ENCODE measurements at places on chromosomes 2 and 18.

DNA sequence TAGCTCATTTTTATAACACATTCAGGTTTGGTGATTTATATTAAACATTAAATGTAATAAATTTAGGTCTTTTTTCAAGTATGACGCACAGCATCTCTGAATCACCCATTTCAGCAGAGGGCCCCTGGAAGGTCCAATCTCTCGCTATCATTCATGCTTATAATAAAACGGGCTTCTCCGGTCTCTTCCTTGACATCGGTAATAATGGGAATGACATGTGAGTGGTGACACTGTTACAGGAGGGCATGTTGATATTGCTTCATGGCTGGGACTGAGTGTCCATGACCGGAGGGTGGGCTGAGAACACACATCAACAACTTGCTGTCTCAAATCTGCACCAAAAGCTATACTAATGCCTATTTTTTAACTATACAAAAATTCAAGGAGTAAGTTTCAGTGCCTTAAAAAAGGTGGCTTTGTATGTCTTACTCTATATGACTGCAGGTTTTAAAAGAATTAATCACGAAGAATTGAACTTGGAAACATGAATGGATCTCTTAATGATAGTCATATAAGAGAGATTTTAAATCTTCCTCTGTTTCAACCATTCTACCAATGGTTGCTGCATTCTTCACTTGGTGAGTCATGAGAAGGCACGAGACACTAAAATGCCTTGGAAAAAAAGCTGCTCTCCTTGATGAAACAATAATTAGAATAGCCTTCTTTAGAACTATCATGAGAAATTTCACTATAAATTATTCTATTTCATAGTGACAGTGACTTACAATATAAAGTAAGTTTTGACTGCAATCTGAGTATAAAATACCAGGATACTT lies 101.9 kb upstream of the NRP2 start:
- DNase-seq = no peak

GRCh38 chr2:127254386-127254981 lies 34.4 kb upstream of the CYP27C1 start:
- no peak for DNase-seq

GRCh38 chr2:126117886-126118285 lies 538.1 kb upstream of the GYPC start:
- no peak for DNase-seq

- DNase-seq = no peak
Measured at GRCh38 chr2:42567364-42567763, 1.1 kb upstream of the MTA3 start.

- DNase-seq = no peak
Measured at GRCh38 chr2:199830531-199830930, 20.5 kb downstream of the FTCDNL1 start.

DNA sequence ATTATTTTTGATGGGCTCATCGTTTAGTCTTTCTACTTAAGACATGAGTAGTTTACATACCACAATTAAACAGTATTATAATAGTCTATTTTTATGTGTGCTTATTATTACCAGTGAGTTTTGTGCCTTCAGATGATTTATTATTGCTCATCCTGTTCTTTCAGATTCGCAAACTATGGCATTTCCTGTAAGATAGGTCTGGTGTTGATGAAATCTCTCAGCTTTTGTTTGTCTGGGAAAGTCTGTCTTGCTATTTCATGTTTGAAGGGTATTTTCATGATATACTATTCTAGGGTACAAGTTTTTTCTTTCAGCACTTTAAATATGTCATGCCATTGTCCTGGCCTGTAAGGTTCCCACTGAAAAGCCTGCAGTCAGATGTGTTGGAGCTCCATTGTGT lies 101.3 kb downstream of the DNAH7 start:
- no peak for DNase-seq

DNA sequence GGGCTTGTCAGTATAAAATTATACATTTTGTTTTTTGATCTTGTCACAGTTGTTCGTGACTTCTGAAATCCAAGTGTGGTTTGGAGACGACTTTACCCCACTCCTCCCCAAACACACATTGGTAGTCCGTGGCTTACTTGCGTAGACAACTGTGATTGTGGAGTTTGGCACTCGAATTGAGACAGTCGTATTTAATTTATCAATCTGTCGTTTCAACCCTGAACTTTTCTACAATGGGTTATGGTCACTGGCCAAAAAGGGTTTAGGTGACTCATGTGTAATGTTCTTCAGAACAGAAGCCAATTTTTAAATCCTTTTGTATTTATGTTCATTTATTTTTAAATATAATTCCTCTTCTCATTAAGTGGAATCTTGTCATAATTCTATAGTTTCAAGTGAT lies 129.9 kb downstream of the SPTBN1 start:
- no peak for DNase-seq

GRCh38 chr2:174645296-174645695 lies 47.7 kb upstream of the WIPF1 start:
- DNase-seq = no peak

GRCh38 chr2:11752906-11753305 lies 6.5 kb downstream of the LPIN1 start:
- DNase-seq = no peak

GRCh38 chr2:9325428-9325827 lies 97.9 kb downstream of the ITGB1BP1 start:
- DNase-seq = no peak

GRCh38 chr2:112140205-112140802 lies 2.1 kb downstream of the FBLN7 start:
- DNase-seq = no peak

DNA sequence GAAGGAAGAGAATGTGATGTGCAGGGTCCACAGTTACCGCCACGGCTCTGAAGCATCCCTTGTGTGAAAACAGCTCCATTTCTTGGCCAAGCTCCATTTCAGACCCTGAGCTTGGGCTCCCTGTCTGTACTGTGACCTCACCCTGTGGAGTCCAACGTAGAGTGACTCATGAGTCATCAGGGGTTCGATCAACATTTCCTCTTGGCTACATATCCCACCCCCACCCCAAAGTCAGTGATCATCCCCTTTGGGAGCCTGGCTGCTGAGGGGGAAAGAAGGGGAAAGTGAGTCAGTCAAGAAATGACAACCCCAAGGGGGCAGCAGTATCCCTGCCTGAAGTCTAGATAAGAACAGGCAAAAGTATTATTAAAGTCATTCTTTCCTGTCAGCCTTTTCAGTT lies 62.2 kb downstream of the PAPOLG start:
- DNase-seq = peak; percentile 30

- DNase-seq = no peak
Measured at GRCh38 chr2:105187531-105187930, 54.0 kb upstream of the GPR45 start.

- peak; percentile 15 for DNase-seq
Measured at GRCh38 chr2:88190808-88191721, 20.9 kb downstream of the THNSL2 start.

- DNase-seq = no peak
Measured at GRCh38 chr2:96209011-96209728, 543 bp upstream of the STARD7 start.

DNA sequence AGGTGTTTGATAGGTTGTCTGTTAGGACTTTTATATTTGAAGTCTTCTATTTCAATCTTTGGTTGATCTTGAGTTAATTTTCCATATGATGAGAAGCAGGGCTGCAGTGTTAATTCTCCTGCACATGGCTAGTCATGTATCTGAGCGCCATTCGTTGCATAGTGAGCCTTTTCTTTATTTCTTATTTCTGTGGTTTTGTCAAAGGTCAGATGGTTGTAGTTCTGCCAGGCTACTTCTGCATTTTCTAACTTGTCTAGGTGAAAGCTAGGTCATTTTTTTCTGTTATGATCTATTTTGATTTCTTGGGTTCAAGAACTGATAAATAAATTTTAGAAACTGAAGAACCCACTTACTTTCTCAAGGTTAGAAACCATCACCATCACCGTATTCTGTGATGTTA lies 56.7 kb downstream of the CCDC74A start:
- DNase-seq = no peak

- no peak for DNase-seq
Measured at GRCh38 chr2:199810422-199811171, 40.4 kb downstream of the FTCDNL1 start.

DNA sequence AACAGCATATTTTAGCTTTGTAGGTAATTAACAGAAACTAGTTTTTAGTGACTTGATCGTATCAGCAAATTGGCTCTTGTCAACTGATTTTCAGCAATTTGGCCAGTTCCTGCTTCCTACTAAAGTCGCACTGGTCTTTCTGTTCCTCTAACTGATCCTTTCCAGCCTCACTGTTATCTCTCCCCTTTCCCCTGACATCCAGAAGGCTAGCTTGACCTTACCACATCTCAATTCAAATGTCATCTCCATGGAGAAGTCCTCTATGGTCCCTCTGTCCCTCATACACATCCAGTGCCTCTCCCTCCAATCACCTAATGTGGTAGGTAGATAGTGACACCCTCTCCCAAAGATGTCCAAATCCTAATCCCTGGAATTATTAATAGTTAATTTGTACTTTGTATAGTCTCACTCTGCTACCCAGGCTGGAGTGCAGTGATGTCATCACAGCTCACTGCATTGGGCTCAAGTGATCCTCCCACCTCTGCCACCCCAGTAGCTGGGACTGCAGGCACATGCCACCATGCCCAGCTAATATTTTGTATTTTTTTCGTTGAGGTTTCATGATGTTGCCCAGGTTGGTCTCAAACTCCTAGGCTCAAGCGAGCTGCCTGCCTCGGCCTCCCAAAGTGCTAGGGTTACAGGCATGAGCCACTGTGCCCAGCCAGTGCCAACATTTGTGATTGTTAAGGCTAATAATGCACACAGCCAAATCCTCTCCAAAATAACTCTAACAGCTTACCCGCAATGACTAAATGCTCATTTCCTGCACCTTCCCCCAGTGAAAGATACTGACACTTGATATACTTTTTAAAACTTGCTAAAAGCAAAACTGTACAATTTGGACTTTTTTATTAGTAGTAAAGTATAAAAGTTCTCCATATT lies 16.9 kb downstream of the PSTPIP2 start:
- DNase-seq = peak; percentile 68

- DNase-seq = no peak
Measured at GRCh38 chr2:68124321-68124720, 33.4 kb upstream of the PNO1 start.

DNA sequence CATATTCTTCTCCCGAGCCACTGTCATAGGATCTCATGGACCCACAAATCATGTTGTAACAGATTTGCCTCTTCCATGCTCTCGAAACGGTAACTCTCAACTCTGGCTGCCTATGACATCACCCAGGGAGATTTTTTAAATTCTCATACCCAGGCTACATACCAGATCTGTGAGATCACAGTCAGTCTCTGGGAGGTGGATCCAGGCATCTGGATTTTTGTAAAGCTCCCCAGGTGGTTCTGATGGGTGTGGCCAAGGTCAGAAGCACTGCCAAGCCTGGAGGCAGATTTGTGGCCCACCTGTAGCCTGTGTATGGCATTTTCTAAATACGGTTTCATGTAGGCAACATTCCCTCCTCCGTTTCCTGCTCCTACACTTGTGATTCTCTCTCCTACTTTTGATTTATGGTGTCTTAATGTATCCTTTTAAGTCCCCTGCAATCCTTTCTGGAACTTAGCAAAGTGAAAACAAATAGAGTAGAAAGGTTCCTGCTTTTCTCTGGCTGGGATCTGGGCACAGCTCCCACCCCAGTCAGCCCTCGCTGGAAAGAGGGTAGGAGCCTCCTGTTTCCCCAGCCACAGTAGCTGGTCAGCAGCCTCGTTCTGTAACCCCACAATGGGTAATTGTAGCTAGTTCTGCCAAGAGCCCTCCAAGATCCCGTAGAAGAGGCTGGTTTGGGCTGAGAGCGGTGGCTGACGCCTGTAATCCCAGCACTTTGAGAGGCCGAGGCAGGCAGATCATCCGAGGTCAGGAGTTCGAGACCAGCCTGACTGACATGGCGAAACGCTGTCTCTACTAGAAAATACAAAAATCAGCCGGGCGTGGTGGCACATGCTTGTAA lies 96.2 kb downstream of the KLHL29 start:
- DNase-seq = no peak

DNA sequence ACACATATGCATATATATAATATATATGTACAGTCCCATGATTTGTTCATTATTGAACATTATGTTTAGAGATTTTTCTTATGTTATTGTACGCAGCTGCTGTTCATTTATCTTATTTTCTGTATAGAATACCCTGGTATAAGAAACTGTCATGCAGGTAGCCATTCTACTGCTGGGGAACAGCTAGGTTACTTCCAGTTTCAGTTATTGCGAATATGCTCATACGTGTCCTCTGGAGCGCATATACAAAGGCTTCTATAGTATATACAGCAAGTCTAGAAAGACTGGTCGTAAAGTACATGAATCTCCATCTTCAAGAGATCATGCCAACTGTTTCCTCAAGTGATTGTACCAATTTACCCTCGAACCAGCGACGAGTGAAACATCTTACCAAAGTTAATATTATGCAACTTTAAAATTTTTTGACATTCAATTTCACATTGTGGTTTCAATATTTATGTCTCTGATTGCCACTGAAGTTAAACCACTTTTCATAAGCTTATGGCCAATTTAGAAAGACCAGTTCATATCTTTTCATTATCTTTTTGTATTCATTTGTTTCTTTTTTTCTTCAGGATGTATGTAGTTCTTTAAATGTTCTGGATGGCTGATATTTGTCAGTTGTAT lies 53.5 kb downstream of the RDH14 start:
- peak; percentile 2 for DNase-seq

DNA sequence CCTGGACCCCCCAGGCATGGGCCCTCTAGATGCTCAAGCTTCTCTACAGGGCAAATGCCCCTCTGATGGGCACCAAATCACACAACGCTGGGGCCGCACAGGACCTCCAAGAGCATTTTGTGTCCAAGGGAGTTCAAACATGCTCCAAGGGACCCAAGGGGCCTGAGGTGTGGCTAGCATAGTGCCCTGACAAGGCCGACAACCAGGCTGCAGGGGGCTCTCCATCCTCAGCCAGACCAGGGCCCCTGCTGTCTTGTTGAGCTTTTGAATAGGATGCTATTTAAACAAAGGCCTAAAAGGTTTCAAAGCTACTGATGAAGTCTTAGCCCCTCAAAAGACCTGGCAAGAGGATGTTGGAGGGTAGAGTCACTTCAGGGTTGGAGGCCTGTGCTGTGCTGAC lies 33.1 kb downstream of the EN1 start:
- DNase-seq = no peak

- no peak for DNase-seq
Measured at GRCh38 chr2:134499307-134499926, 219.4 kb downstream of the TMEM163 start.

- no peak for DNase-seq
Measured at GRCh38 chr2:152155209-152155608, 20.4 kb downstream of the STAM2 start.

DNA sequence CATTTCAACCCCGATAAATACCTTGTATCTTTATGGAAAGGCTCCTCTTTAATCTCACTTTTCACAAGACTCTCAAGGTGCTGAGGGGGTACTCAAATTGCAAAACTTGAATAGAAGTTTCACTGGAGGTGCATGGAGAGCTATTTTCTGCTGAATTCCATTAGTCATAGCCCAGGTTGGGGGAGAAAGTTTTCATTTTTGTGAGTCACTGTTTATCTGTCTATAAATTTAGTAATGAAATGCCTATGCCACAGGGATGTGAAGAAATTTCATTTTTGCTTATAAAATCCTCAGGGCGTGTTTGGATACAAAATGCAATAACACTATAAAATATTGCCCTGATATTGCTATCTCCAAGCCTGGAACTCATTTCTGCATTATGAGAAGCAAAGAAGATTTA lies 346.3 kb downstream of the LRATD1 start:
- DNase-seq = no peak

All from activated CD4-positive, alpha-beta T cell treated with anti-CD3 and anti-CD28 coated beads, Interleukin-10, Interleukin-2, amounts not matched to agents 100 ng/mL and 50 ng/mL, durations not matched to agents 16 hours and 8 hours (primary cell).